Suppressor macrophage (primary cell): ENCODE measurements at places on chromosomes 6 and 20.

GRCh38 chr6:108559097-108559883, 1.4 kb upstream of the FOXO3 start:
- peak; percentile 98 for DNase-seq

GRCh38 chr6:170050591-170051041, 240.3 kb downstream of the DLL1 start:
- no peak for DNase-seq

- peak; percentile 60 for DNase-seq
These were observed 167.4 kb downstream of the SASH1 start for GRCh38 chr6:148509800-148510581.

GRCh38 chr6:3455147-3455568, 1.7 kb downstream of the SLC22A23 start:
- no peak for DNase-seq

DNA sequence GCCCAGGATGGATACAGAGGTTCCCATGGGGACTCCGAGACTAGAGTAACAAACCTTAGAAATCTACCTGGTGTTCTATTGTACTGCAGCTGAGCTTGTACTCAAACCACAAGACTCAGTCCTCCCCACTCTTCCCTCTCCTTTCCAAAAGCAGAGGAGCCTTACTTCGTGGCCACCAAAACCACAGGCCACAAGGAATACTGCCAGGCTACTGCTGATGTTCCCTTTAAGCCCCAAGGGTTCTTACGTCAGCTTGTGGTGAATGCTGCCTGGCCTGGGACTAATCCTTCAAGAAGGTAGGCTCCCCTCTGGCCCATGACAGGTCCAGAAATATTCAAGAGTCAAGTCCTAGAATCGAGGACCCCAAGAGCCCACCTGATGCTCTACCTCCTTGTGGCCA, 10.5 kb upstream of the DEFB128 start:
- DNase-seq, result no peak

DNA sequence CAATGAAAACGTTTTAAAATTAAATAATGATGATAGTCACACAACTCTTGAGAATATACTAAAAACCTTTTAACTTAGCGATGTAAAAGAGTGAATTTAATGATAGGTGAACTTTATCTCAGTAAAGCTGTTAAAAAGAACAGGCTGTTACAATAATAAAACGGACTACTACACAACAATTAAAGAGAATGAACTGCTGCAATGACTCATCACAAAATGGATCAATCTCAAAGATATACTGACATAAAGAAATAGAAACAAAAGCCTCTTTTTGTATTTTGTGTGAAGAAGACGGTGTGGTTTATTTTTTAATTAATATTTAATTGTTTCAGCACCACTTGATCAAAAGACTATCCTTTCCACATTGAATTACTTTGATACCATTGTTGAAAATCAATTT, 352.4 kb upstream of the GJE1 start:
- DNase-seq, result no peak

- no peak for DNase-seq
These were observed 663 bp downstream of the FYN start for GRCh38 chr6:111872401-111873177.

- no peak for DNase-seq
These were observed 1.8 kb downstream of the RRAGD start for GRCh38 chr6:89410231-89410761.

- DNase-seq, result peak; percentile 56
These were observed 53.2 kb upstream of the ARG1 start for GRCh38 chr6:131519670-131520436.

GRCh38 chr6:134539865-134540323, 222.0 kb upstream of the SGK1 start:
- peak; percentile 75 for DNase-seq

DNA sequence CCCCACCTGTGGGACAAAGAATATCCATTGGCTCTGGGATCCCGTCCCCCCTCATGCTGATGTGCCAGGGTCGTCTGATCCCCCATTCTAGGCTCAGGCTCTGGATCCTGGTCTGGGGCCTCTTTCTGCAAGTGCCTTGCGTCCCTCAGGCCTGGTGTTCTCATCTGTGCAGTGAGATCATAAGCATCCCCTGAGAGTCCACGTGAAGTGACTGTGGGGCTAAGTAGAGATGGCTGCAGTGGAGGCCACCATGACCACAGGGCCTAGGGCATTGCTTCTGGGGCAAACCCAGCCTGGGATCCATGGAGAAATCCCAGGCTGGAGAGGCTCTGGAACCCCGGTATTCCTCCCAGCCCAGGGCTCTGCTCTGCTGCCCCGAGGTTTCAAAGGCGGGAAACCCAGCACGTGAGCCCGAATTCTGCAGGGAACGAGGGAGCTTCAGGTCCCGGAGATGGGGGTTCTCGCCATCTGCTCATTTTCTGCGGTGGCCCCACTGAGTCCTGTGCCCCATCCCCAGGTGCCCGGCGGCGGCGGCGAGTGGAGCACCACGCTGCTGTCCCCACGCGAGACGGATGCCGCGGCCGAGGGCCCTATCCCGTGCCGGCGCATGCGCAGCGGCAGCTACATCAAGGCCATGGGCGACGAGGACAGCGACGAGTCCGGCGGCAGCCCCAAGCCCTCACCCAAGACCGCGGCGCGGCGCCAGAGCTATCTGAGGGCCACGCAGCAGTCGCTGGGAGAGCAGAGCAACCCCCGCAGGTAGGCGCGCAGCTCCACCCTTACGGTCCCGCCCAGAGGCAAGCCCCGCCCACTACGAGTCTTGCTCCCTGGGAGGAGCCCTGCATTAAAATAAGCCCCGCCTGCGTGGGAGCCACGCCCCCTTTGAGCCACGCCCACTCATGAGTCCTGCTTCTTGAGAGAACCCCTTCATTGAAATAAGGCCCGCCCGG, 105.5 kb upstream of the MYL9 start:
- DNase-seq, result peak; percentile 79

DNA sequence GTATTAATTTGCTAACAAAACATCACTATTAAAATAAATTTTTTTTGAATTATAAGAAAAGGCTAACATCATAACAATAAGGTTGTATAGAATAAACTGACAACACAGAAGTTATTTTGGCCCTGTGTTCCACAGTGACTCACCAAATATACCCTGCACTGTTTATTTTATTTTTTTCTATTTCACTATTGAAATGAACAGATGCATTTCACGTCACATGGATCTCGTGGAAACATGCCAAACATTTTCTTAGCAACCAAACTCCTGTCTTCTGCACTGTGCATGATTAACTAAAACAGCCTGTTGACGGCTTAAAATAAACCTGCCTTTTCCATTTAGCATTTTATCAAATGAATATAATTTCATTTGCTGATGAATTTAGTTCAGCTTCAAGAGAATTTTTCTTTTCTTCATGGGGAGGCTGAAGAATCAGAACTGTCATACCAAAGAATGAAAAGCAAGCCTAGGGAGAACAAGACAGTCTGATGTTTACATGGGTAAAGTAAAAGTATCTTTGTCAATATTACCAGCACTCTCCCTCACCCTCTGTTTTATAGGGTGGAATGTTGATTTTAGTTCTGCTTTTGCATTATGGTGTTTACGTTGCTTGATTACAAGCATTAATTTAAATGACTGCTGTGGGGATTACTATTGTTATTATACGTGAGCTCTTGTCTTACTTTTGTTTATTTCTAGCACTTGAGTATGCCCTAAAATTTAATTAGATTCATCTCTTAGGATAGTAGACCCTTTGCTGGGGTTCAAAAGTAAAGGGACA, 115.3 kb downstream of the LCA5 start:
- peak; percentile 17 for DNase-seq

- no peak for DNase-seq
These were observed 73.4 kb upstream of the RNF24 start for GRCh38 chr20:4088766-4089165.

GRCh38 chr6:134962421-134962820, 12.5 kb upstream of the ALDH8A1 start:
- DNase-seq, result no peak

- DNase-seq, result no peak
These were observed 12.7 kb downstream of the IL22RA2 start for GRCh38 chr6:137160763-137161162.
